Astrocyte of the hippocampus (primary cell): ENCODE measurements at places on chromosomes 3 and 15.
A peak's percentile ranks its signal among the peaks of the same experiment; 100 is the strongest.

DNA sequence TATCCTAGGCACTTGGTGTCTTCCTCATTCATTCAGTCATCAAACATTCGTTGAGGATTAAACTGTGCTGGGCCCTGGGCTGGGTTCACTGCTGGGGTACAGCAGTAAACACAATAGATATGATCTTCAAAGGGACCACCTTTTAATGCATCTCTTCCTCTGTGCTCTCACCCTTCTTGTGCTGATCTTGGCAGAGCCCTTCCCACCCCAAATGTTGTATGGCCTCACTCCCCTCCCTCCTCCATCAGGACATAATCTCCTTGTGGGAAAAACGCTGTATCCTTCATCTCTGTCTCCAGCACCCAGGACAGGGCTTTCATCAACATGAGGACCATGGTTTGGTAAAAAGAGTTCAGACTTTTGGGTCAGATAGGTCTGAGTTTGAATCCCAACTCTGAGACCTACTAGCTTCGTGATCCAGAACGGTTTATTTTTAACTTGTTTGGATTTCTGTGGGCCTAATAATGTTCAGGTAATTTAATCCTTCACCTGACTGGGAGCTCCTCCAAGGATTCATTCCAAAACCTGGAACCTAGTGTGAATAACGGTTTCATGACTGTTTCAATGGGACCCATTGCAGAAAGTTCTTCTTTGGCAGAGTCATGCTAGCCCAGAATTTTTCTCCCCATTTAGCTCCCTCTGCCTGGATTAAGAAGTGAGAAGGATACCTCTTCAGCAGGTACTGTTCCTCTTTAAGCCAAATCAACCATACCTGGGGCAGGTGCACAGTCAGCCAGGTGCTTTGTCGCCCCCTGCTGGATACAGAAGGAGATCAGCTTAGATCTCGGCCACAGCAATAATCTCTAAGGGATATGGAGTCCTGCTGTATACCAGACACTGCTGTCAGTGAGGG lies 5.2 kb upstream of the WNT7A start:
- DNase-seq, result peak; percentile 38

DNA sequence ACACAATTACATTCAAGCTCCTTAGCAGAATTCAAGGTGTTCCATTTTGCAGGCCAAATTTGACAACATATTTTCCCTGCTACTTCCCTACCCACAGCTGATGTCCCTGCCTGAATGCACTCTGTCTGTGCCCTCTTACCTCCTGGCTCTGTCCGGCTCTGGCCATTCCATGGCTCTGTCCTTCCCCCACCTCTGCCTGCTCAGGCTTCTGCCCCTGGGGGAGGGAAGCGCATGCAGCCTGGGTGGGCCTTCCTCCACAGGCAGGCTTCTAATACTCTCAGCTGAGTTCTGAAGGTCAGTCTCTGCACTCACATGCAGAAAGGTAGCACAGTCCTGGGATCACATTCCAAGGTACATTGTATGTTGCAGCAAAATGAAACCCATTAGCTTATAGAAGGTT lies 113.6 kb upstream of the CACNA2D3 start:
- DNase-seq, result no peak

DNA sequence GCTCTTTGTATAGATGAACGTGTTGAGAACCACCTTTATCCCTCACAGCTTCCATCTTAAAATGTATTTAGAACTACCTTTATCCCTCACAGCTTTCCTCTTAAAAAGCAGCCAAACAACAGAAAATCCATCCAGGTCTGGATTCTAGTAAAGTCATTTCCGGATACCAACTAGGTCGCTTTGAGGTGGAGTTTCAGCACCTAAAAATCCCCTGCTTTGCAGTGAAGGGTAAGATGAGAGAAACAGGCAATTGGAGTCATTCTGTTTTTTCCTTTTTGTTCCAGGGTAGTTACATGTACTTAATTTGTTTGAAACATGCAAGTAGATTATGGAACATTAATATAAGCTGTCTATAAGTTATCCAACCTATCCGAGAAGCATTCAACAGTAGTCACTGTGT lies 192.0 kb downstream of the UBE2E2 start:
- no peak for DNase-seq

GRCh38 chr15:51649659-51650521 lies 27.3 kb upstream of the DMXL2 start:
- peak; percentile 83 for DNase-seq

DNA sequence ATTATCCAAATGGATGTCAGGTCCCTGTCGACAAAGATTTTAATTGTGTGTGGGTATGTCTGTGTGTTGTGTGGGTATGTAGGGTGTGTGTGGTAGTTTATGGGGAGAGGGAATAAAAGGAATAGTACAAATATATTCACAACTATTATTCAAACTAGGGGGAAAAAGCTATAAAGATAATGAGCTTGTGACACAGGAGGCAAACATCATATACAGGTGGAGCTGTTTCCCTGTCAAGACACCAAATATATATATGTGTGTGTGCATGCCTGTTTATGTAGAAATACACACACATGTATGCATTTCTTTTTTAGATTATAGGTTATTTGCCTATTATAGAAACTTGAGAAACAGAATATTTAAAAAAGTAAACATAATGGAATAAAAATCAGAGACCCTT lies 108.7 kb downstream of the CD47 start:
- DNase-seq, result no peak

GRCh38 chr3:41202834-41203345 lies 3.6 kb downstream of the CTNNB1 start:
- peak; percentile 69 for DNase-seq

DNA sequence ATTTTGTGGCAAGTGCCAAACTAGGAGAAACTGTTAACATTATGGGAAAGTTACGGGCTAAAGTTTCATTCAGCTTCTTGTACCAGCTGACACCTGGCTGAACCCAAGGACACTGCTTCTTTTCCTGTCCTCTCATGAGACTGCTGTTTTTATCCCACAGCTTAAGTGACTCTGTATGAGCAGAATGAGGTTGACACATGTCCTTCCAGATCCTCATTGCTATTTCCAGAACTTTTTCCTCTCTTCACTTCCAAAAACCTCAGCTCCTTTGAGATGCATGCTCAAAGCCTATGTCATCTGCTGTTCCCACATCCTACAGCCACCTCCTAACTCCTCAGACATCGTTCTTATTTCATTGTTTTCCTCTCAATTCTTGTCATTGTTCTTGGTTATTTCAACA lies 183.6 kb downstream of the DCLK3 start:
- no peak for DNase-seq

DNA sequence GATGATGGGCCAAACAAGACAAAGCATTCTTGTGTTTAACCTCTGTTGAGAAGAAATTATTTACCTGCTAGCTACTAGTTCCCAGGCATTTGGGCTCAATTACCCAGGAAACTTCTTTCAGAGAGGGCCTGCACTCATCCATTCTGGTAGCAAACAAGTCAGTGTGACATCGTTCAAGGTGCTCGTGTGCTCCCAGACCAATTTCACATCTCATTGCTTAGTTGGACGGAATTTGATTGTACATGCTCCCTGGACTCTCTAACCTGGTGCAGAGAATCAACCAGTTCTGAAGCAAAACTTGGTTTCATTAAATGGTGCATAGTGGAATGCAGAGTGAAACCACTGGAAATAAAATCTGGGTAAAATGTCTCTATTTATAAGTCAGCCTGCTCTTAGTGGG lies 392.7 kb downstream of the LSAMP start:
- DNase-seq, result no peak

GRCh38 chr15:38002883-38003477 lies 68.5 kb downstream of the TMCO5A start:
- DNase-seq, result peak; percentile 79

- no peak for DNase-seq
These were observed 16.9 kb upstream of the DOCK3 start for GRCh38 chr3:50657816-50658215.

- DNase-seq, result peak; percentile 31
These were observed 205.0 kb downstream of the ZIC1 start for GRCh38 chr3:147614210-147614609.

DNA sequence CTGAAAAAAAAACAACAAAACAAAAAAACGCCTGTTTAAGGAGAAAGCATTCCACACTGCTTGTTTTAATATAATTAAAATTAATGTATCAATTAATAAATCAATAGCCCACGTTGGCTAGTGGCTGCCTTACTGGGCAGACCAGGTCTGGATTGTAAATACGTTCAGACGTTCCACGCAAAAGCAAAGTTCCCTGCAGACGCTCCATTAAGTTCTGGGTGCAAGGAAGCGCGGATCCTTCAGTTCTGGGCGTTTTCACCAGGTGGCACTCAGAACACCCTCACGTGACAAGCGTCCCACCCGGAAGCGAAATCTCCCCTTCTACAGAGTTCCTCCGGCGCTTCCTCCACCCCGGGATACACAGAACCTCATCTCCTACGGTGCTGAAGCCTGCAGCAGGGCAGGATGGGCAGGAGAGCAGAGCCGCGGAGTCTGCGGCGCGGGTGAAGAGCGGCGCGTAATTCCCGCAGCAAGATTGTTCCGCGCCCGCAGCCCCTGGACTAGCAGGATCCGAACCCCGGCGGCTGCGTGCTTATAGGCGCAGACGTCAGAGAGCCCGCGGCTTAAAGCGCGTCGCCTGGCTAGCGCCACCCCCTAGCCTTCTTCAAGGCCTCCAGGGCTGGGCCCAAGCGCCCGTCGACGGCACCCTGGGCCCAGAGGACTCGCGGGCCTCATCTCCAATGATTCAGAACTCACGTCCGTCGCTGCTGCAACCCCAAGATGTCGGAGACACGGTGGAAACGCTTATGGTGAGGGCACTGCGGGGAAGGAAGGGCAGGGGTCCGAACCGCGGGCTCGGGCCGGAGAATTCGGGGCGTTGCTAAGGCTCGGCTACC lies at the start of gene SLC25A38:
Gene SLC25A38 (plus strand): TSS at position 326 of the 836 bp plus-strand sequence. CDS start 355 bp downstream, at position 681.
- peak; percentile 91 for DNase-seq

DNA sequence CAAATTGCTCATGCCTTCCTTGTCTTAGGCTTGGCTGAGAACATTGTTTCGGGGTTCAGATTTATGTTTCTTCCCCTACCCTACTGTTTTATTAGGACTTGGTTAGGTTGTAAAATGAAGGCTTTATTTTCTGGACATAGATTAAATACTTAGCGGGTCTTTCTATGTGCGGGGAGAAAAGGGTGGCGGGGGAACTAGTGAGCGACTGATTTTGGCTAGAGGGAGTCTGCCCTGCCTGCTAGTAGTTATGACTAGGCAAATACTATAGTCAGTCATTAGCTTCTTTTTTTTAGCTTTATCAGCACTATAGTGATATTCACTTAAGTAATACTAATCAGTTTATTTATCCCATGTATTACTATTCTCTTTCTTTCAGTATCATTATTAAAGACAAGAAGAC lies 3.6 kb downstream of the CADM2 start:
- DNase-seq, result no peak

DNA sequence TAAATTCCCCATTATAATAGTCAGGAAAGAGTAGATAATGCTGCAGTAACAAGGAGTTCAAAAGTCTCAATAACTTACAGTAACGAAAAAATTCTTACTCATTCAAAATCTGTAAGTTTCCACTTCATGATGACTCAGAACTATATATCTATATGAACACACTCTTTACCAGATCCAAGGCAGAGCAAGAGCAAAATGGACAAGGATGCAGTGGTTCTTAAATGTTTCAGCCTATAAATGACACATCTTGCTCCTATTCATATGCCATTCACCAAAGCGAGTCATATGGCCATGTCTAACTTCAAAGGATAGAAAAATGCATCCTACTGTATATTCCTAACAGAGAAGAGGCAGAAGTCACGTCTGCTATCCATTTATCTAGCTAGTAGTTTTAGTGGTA lies 787.7 kb downstream of the NAALADL2 start:
- DNase-seq, result no peak

- DNase-seq, result peak; percentile 91
These were observed 3.4 kb upstream of the DOCK3 start for GRCh38 chr3:50671331-50671730.

GRCh38 chr3:188320757-188321156 lies 166.8 kb downstream of the LPP start:
- peak; percentile 53 for DNase-seq

GRCh38 chr3:116886202-116886893 lies 176.8 kb downstream of the TUSC7 start:
- DNase-seq, result no peak

DNA sequence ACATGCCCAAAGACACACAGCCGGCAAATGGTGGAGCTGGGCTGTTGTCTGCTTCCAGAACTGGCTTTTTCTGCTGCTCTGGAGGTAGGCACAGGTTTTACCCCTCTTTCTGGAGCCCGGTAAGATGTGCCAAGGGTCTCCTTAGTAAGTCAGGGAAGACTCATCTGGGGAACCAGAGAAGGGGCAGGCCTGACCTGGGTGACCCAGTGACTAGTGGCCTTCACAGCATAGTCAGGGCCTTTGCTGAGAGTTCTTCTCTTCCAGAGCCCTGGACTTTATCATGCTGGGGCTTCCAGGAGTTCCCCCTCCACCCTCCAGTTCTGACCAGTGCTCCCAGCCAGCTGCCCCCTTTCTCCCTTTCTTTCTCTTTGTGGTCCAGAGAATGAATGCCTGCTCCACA lies 3.2 kb downstream of the CD276 start:
- no peak for DNase-seq

DNA sequence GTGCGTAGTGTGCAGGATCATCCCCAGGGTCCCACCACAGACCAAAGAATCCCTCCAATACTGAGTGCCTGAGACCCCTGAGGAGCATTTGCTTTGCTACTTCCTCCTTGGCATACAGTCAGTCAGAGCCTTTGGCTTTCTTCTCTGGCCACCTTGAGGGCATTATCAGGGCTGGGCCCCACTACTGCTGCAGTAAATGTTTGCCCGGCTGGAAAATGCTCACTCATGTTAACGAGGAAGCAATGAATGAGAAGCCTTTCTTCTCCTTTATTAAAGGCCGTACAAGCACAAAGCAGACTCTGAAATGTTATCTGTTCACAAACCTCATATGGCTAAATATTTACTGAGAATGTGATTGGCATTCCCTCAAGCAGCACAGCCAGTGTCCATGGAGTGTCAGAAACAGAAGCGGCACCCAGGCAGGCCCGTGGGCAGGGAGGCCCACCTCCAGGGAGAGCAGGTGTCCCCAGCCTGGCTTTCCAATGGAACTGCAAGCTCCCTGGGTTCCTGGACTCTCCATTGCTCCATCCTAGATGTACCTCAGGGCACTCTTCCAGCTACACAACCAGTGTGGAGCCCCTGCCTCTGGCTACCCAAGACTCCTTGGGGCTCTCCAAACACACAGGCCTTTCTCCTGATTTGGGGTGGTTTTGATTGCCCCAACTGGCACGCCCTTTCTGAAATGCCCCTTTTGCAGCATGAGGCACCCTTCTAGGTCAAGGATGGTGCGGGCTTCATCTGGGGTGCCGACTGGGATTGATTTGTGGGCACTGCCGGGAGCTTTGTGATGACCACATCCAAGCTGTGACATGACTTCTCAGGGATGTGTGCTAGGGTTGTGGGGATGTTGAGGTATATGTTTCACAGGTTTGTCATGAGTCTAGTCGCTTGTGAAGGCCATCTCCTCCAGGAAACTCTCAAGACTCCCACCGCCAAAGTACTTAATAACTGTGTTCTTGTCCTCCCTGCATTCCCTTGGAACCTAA lies 195.6 kb downstream of the FAM43A start:
- DNase-seq, result no peak

- peak; percentile 66 for DNase-seq
These were observed 767 bp downstream of the GLT8D1 start for GRCh38 chr3:52704611-52705437.

GRCh38 chr3:178480795-178481194 lies 55.4 kb upstream of the KCNMB2 start:
- no peak for DNase-seq
